ENCODE measurements at places on chromosomes 1 and 21.

DNA sequence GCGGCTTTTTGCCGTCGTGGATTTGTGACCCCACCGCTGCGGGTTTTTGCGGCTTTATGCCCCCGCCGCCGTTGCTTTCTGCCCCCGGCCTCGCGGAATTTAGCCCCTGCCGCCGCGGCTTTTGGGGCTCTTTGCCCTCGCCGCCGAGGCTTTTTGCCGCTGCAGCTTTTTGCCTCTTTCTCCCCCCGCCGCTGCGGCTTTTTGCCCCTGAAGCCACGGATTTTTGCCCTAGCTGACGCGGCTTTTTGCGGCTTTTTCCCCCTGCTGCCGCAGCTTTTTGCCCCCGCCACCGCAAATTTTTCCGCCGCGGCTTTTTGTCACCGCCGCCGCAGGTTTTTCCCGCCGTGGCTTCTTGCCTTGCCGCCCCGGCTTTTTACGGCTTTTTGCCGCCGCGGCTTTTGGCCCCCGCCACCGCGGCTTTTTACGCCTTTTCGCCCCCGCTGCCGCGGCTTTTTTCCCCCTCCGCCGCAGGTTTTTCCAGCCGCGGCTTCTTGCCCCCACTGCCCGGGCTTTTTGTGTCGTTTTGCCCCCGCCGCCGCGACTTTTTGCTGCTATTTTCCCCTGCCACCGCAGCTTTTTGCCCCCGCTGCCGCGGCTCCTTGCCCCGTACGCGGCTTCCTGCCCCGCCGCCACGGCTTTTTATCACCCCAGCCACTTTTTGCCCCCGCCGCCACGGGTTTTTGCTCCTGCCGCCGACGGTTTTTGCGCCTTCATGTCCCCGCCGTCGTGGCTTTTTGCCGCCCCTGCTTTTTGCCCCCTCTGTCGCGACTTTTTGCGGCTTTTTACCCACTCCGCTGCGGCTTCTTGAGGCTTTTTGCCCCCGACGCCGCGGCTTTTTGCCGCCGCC is 3933.6 kb downstream of the SRGAP2C start:
- DNase-seq: no peak

DNA sequence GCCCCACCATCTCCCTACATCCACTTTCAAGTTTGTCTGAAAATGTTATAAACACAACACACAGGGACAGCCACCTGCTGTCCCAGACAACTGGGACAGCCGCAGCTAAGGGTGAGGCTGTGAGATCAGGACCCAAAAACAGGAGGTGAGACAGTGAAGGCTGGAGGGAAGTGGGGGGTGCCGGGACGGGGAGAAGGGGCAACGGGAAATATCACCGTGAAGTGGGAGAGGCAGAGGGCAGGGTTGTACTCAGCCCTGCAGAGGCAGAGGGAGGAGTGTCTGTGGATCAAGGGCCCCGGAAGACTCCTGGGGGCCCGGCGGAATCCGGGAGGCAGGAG is 114.4 kb downstream of the CASZ1 start:
- DNase-seq: no peak

DNA sequence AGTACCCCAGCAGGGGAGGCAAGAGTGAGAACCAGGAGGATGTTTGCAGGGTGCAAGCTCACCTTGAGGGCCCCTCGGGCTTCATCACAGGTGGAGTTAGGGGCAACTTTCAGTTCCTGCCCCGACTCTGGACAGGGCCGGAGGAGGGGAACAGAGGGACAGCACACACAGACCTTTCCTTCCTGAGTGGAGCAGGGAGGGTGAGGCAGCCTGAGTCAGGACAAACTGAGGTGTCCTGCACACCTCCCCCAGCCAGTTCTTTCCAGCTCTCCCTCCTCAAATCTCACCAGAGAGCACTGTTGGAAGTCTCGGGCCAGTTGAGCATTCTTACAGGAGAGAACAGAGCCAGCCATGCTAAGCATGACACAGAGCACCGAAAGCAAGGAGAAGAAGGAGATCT is 1.5 kb downstream of the ENTREP3 start:
- DNase-seq: no peak

- no peak for DNase-seq
Observed at GRCh38 chr1:232057217-232057895, 430.8 kb downstream of the DISC1 start.

GRCh38 chr1:169538998-169539871 is 47.0 kb downstream of the F5 start:
- DNase-seq: no peak

DNA sequence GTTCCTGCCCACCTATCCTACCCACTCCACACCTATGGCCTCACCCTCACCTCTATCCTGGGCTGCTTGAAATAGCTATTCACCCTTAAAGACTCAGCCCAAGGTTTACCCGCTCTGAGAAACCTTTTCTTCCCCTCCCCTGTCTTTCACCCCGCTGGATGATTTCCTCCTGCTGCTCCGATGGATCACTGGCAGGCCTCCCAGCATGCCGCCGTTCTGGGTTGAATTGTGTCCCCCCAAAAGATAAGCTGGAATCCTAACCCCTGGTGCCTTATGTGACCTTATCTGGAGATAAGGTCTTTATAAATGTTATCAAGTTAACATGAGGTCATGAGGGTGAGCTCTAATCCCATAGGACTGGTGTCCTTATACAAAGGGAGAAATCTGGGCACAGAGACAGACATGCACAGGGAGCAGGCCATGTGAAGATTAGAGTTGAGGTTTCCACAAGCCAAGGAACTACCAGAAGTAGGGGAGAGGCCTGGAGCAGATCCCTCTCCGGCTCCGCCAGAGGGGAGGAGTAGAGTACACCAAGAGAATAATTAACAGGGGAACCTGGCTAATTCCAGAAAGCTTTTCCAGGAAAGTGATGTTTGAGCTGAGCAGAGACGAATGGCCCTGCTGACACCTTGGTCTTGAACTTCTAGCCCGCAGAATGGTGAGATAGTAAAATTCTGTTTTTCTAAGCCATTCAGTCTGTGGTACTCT is 110.0 kb upstream of the SERBP1 start:
- no peak for DNase-seq

DNA sequence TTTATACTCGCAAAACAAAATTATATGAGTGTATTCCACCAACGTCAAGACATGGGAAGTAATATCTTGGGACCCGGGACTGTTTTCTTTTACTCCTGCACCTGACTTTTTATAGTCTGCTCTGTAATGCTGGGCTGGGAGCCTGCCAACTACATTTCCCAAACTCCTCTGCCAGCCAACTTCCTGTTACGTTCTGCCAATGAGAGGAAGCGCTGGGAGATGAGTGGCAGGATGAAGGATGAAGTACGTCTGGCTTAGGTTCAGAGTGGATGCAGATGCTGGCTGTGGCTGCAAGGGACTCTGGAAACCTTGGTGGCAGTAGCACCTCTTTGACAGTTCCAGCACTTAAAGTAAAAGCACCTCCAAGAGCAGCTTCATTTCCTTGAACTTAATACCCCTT is 59.6 kb downstream of the USP24 start:
- DNase-seq: no peak

GRCh38 chr1:183239220-183239742 is 53.2 kb downstream of the LAMC2 start:
- DNase-seq: no peak

- DNase-seq: no peak
Observed at GRCh38 chr1:147079400-147080005, 92.8 kb downstream of the PRKAB2 start.

GRCh38 chr1:151846062-151846568 is 6.5 kb upstream of the C2CD4D start:
- no peak for DNase-seq

DNA sequence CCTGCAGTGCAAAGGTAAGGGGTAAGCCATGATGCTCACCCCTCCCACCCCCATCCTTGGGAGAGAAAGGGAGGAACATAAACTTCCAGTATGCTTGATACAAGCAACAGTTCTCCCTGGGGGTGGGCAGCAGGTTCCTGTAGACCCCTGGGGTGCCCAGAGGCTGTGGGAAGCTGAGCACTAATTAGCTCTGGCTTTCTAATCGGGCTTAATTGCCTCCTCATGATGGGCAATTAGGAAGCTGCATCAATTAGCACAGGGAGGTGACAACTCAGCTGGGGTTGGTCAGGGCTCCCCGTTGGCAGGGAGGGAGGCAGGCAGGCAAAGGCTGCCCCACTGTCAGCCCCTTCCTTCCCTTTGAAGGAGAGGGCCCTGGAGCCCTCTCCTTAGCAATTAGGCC is 15.7 kb upstream of the LMNA start:
- DNase-seq: no peak

GRCh38 chr1:238649200-238649599 is 737.2 kb upstream of the CHRM3 start:
- DNase-seq: no peak

- DNase-seq: no peak
Observed at GRCh38 chr1:183776731-183777130, 28.2 kb upstream of the RGL1 start.

DNA sequence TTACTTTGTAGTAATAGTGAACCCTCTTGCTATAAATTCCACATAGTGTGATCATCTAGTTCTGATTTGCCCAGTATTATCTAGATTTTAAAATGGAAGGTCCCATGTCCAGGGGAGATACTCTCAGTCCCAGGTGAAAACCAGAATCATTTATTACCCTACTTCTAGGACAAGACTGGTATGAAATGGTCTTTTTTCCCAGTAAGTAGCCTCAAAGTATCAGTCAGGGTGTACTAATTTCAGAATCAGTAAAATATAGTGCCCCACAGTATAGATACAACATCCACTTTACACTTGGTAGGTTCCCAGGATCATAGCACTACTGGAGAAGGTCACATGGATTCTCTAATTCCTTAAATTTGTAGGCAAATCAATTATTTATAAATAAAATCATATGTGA is 318.3 kb downstream of the GRIK1 start:
- no peak for DNase-seq

DNA sequence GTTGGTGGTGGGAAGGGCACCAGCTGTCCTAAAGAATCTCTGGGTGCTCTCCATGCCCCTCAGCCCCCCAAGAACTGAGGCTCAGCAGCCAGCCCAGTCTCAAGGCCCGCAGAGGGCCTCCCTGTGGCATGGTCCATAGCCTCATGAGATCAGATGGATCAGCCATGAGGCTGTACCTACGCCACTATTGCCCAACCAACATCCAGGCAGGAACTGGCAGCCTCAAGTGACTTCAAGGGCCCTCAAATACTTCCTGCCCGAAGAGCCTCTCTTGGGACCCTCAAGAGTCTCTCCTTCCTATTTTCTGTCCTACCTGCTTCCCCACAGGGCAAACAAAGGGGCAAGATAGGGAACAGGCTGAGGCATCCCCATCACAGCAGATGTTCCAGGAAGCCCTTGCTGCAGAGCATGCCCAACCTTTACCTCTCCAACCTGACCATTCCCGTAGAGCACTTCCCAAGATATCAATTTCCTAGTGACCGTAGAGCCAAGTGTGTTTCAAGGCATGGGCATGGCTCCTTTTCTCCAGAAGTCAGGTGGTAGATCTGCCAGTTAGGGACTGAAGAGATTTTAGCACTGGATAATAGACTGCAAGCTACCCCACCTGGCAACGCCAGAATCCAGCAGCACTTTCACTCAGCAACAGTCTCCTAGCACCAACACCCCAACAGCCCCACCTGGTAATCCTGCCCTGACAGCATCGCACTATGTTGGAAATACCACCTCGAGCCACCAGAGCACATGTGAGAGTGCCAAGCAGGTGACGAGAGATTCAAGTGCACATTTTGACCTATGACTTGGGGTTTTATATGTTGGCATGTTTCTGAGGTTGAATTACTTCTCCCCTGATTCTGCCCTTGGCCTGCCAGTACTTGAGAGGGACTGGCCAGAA is 13.7 kb upstream of the MFSD2A start:
- DNase-seq: no peak

DNA sequence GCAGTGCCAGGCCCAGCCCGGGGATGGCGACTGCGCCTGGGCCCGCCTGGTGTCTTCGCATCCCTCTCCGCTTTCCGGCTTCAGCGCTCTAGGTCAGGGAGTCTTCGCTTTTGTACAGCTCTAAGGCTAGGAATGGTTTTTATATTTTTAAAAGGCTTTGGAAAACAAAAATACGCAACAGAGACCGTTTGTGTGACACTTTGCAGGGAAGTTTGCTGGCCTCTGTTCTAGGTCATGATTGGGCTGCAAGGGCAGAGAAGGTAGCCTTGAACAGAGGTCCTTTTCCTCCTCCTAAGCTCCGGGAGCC is 719 bp downstream of the SOD1 start:
- DNase-seq: peak; percentile 20

DNA sequence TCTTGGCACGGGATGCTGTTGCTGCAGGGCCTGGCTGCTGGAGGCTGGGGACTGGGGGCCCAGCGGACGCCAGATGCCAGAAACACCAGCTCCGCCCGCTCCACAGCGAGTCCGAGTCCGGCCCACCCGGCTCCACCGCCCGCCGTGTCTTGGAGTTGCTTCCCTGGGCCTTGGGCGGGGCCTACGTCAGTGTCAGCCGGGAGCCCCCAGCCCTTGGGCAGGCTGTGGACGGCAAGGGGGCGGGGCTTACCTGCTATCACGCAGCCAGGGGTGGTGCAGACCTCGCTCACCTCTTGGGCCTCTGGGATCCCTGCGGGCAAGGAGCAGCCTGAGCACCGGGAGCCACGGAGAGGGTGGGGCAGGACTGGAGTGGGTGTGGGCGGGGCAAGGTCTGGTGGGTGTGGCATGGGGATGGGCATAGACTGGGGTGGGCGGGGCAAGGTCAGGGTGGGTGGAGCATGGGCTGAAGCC is 21.8 kb downstream of the MMEL1 start:
- no peak for DNase-seq

Data from SW 1271 (cell line).